ENCODE measurements at places on chromosomes 7 and 10. TPM values are rescaled to one million over a fixed set of nuclear protein-coding genes. Genes with fewer than 3 reads are reported as not detected.

DNA sequence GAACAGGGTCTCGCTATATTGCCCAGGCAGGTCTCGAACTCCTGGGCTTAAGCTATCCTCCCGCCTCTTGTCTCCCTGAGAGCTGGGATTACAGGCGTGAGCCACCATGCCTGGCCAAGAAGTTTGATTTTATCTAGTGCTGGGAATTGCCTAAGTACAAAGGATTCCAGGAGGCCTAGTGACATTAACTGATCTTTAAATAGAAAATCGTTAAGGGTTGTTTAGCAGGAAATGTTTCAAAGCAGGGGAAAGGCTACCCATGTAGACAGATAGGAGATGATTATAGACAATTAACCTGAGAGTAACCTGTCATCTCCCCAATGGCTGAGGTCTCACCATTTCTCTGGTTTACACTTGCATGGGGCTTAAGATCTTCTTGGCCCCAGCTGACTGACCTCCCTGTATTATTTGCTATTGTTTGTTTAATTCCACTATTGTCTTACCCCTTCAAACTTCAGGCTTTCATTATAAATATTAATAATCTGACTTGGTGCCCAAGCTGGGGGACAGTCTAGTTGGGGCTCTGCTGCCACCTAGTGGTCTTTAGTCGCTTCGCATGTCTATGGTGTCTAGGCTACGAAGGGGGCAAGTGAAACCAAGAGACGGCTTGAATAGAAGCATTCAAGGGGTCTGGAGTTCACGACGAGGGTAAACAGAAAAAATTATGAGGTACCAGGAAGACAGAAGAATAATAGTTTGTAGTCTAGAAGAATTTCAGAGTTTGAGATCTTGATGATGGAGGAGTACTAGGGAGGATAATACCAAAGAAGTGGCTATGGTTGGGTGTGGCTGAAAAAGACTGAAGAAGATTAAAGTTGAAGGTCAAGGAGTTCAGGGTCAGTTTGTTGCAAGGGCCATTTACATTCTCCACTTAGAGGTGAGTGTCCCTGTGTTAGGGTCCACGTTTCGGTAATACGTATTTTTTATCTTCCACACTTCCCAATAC lies 40.4 kb upstream of the BPGM start:
- DNase-seq = peak; percentile 44

DNA sequence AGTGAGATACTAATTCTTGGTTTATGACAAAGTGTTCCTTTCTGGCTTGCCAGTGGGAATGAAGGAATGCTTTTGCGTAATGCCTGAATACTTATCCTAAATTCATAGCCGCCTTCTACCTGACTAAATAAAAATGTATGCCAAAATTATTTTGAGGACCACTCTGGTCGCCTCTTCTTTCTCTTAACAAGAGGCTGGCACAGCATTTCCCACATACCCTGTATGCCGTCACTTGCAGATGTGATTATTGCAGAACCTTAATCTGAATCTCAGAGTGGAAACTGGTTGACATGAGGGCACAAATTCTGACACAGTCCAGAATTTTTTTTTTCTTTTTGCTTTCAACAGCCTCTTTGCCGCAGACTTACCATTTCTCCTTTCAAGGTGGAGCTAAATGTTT lies 124.6 kb upstream of the GLCCI1 start:
- no peak for DNase-seq

- no peak for DNase-seq
Measured at GRCh38 chr7:157841773-157842370, 505.1 kb downstream of the DNAJB6 start.

DNA sequence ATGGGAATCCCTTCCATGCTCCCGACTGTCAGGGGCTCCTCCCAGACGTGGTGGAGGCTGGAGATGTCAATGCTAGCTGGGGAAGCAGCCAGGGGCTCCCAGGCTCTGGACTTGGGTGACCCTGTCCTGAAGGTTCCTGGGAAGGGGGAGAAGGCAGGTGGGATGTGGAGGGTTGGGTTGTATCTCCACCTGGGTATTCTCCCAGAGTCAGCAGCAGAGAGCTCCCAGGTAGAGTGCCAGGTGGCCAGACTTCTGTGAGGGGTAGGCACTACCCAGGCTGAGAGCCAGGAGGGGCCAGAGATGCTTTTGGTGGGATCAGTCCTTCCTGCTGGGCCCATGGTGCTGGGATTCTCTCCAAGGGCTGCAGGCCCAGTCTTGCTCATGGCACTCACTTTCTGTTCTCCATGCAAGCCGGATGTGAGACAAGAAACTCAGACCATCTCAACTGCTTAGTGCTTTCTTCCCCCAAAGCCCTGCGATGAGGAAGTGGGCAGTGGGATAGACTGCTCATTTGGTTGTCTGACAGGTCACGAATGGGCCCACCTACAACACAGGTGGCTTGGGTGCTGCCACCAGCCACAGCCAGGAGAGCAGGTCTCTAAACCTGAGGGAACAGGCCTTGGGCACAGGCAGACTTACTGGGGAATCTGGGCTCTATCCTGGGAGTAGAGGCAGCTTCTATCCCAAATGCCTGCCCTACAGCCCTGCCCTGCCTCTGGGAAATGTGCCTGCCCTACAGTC lies 52.5 kb upstream of the CAMK2B start:
- DNase-seq = no peak

GRCh38 chr7:98864731-98865453 lies 4.9 kb downstream of the TMEM130 start:
- no peak for DNase-seq

UTF1 gene
- total RNA-seq = not detected

NPSR1 gene
- not detected for total RNA-seq

- no peak for DNase-seq
Measured at GRCh38 chr10:98957801-98958200, 277.9 kb downstream of the HPSE2 start.

- no peak for DNase-seq
Measured at GRCh38 chr7:159192013-159192412, 47.3 kb upstream of the VIPR2 start.

DNA sequence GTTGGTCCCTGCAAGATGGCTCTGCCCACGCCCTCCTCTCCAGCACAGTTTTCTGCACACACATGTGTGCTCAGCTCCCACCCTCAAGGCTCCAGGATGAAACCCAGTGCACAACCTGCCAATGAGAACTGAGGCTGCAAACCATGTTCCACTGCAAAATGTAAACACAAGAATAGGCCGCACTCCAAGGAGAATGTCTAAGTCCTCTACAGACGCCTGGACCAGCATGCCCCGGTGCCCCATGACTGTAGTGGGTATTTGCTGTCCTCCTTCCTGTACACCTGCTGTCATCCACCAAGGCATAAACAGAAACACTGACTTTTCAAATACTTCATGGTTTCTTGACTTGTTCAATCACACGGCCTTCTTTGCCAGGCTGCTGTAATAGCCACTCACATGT lies 72.6 kb downstream of the COBL start:
- no peak for DNase-seq

- no peak for DNase-seq
Measured at GRCh38 chr10:1251769-1252168, 195.6 kb downstream of the WDR37 start.

OR2A7 gene
- total RNA-seq = 4.2 TPM

DNA sequence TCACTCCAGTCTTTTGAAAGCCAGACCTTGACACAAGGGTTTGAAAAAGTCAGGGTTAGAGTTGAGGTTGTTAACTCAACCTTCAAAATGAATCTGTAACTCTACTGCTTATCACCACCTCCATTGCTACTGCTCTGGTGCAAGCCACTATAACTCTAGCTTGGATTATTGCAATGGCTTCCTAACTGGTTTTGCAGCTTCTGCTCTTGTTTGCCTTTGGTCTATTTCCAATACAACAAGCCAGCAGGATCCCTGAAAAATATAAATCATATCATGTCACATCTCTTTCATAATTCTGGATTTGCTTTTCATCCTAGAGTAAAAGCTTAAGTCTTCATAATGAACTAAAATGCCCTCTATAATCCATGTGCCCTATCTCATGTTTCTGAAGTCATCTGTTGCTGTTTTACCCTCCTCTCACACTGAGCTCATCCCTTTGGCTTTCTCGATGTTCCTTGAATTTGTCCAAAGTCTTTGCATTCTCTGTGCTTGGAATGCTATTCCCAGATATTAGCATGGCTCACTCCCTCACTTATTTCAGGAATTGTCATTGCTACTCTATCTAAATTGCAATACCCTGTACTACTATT lies 10.9 kb downstream of the TAS2R60 start:
- no peak for DNase-seq

- no peak for DNase-seq
Measured at GRCh38 chr10:89204621-89205185, 2.4 kb downstream of the CH25H start.

- no peak for DNase-seq
Measured at GRCh38 chr10:74337330-74338016, 186.5 kb downstream of the ADK start.

ASZ1 gene
- not detected for total RNA-seq

HECW1 gene
- 0.66 TPM for total RNA-seq

GRCh38 chr10:103053659-103054581 lies 135.8 kb downstream of the CNNM2 start:
- DNase-seq = peak; percentile 29

DNA sequence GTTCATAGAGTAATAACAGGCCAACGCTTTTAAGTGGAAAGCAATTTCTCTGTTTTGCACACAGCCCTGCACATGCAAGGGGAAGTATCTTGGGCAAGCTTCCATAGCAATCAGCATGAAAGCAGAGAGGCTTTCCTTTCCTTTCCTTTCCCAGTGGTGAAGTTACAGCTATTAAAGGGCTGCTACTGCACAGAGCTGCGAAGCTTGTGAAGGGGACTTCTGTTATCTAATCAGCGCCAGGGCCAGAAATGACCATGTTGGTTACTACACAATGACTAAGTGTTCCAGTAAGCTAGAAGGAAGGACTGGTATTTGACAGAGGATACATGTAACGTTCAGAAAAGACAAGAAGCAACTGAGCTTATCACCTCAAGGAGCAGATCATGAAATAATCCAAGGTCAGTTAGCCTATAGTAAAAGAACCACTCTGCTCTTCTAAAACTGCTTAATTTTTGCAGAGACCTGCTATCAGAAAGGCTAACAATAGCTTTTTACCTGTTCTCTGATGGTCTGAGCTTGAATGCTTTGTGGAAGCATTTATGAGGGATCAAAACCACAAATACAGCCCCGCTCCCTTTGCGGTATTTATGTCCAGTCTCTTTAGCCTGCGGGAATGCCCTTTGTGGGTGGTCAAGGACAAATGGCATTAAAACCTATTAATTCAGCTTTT lies 45.9 kb downstream of the SGMS1 start:
- no peak for DNase-seq

DNA sequence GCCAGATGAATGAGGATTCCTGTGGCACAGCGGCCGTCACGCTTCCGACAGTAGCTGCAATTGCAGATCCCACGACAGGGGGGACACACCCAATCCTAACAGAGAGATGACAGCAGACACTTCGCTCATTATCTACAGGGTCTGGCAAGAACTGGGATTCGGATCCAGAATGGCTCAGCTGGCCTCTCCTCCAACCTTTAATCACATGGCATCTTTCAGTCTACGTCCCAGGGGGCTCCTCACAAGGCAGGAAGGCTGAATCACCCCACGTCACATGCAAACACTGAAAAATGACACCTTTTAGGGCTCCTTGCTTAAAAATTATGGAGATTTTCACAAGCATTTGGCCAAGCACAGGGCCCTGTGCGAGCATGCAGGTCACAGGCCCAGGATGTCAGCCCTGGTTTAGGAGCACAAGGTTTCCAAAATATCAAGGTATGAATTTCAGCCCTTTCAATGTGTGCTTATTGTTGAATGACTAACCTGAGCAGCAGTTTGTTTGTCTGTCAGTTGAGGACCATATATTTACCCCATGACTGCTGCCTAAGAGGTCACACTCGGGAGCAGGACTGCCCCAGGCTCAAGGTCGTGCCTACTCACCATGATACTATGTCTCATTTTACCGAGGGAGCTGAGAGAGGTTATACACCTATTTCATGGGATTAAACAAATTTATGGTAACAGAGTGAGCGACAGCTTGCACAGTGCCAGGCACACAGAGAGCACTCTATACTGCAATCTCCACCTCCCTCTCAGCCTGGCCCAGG lies 42.5 kb downstream of the CDCA7L start:
- DNase-seq = no peak

DNA sequence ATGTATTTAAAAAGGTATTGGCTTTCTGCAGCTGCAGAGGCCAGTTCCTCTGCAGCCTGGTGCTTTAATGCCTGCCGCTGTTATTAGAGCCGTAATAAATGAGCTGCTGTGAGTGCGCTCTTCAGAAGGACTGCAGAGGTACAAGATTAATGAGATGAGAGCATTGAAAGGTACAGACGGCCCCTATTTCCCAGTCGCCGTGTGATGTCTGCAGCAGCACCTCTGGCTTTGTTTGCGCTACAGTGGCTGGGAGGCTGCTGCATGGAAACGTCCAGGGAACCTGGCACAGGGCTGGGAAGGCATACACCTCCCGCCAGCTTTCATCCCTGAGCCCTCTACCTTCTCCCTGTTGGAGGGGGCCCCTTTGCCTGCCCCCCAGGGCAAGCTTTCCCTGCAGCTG lies 383.8 kb upstream of the ZMIZ1 start:
- DNase-seq = no peak

GRCh38 chr7:50954245-50954644 lies 171.5 kb upstream of the GRB10 start:
- DNase-seq = no peak

GRCh38 chr7:34277016-34277802 lies 371.9 kb downstream of the BMPER start:
- DNase-seq = no peak

DNA sequence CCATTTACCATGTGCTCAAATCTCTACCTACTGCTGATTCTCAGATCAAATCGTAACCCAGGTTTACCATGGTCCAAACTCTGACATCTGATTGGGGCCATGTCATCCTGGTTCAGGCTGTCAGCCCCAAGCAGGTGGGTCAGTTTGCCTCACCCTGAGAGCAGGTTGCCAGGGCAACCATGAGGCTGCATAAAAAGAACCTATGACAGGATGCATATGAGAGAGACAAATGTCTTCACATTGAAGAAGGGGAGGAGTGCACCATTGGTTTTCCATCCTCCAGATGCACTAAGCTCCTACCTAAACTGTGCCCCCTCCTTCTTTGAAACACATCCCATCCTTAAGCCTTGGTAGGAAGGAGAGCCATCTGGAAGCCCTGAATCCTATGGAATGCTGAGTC lies 10.2 kb downstream of the PRSS1 start:
- DNase-seq = no peak

DNA sequence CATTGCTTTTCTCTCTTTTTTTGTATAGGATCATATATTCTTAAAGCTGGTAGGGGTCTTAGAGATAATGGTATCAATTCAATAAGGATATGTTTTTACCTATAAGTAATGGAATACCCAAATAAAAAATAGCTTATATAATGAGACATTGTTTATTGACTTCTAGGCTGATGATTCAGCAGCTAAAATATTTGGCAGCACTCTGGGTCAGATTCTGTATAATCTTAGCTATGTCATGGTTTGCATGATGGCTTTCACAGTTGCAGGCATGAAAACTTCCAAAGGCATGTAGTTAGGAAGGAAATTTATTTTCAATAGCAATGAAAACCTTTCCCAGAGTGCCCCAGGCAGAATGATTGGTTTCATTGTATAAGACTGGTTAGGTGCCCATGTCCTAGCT lies 32.1 kb upstream of the A1CF start:
- no peak for DNase-seq

TMEM273 gene
- 9.1 TPM for total RNA-seq

CYP3A7 gene
- not detected for total RNA-seq

MRC1 gene
- 29.3 TPM for total RNA-seq

GRCh38 chr7:8063706-8064297 lies 95.2 kb downstream of the GLCCI1 start:
- no peak for DNase-seq

- DNase-seq = no peak
Measured at GRCh38 chr10:90775351-90776028, 82.3 kb downstream of the HTR7 start.
